ENCODE measurements at places on chromosomes 3 and 15. TPM values are rescaled to one million over a fixed set of nuclear protein-coding genes. Genes with fewer than 3 reads are reported as not detected.
A peak's percentile ranks its signal among the peaks of the same experiment; 100 is the strongest.

DNA sequence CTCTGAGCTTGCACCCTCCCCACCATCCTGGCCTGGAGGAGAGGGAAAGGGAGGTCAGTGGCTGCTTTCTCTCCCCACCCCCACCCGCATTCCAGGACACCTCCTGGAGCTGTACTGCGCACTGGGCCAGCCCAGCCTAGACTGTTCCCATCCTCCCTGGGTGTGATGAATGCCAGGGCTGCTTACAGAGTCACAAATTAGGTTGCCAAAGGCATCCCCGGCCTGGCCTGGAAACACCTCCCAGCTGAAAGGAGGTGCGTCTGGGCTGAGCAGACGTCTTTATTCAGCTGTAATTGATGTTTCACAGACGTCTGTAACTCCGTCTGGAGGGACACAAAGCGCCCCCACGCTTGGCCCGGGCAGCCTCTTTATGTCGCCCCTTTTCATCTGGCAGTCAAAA, 47.6 kb downstream of the RHCG start:
- no peak overlapping the region for H3K27ac ChIP-seq
- peaks cover 64% of the 10 kb centered on the region for H3K27me3 ChIP-seq
- DNase-seq: no peak
- no peak overlapping the region for H3K4me3 ChIP-seq
- H3K36me3 ChIP-seq: no peaks in the 10 kb centered on the region
- no peaks in the 10 kb centered on the region for H3K4me1 ChIP-seq

DNA sequence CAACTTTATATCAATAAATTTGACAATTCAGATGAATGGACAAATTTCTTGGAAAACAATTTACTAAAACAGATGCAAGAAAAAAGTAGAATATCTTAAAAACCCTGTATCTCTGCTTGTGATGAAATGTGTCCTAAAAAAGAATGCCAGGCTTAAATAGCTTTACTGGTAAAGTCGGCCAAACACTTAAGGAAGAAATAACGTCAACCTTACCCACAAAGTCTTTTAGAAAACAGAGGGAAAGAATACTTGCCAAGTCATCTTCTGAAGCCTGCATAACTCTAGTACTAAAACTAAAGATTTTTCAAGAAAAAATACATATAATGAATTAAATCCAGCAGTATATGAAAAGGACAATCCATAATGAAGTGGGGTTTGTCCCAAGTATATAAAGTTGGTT, 111.1 kb downstream of the RASA2 start:
- no peak overlapping the region for H3K4me3 ChIP-seq
- H3K36me3 ChIP-seq: peaks cover 15% of the 10 kb centered on the region
- no peak for DNase-seq
- H3K4me1 ChIP-seq: no peaks in the 10 kb centered on the region
- H3K27ac ChIP-seq: no peak overlapping the region
- no peaks in the 10 kb centered on the region for H3K27me3 ChIP-seq

DNA sequence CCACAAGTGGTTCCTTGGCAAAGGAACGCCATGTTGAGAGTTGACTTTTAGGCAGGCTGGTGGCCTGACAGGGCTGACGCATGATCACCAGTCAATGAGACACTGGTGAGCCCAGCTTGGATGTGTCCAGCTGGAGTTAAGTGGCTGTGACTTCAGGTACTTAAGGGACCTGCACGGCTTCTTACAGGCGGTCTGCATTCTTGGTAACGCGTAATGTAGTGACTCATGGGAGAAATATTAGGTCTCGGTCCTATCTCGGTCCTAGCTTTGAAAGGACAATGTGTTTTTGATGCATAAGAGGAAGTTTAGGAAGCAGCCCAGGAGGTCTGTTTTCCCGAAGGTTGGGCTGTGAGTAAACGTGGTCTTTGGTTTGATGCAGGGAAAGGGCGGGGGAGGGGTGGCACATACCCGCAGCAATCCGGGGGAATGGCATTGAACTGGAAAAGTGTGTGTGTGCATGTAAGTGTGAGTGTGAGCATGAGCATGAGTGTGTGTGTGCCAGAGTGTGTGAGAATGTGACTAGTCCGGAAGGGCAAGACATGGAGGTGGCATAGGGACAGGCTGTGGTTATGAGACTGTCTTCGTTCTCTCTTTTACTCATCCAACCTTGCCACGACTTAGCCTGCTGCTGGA, 55.3 kb downstream of the FAM43A start:
- H3K36me3 ChIP-seq: no peaks in the 10 kb centered on the region
- H3K27me3 ChIP-seq: peaks cover 46% of the 10 kb centered on the region
- H3K27ac ChIP-seq: no peak overlapping the region
- peak; percentile 41 for DNase-seq
- peaks cover 2% of the 10 kb centered on the region for H3K4me1 ChIP-seq

- no peaks in the 10 kb centered on the region for H3K27me3 ChIP-seq
- no peaks in the 10 kb centered on the region for H3K36me3 ChIP-seq
- H3K4me3 ChIP-seq: no peak overlapping the region
- peak; percentile 41 for DNase-seq
- no peak overlapping the region for H3K27ac ChIP-seq
These were observed 94.7 kb upstream of the RNF7 start for GRCh38 chr3:141643391-141643790.

DNA sequence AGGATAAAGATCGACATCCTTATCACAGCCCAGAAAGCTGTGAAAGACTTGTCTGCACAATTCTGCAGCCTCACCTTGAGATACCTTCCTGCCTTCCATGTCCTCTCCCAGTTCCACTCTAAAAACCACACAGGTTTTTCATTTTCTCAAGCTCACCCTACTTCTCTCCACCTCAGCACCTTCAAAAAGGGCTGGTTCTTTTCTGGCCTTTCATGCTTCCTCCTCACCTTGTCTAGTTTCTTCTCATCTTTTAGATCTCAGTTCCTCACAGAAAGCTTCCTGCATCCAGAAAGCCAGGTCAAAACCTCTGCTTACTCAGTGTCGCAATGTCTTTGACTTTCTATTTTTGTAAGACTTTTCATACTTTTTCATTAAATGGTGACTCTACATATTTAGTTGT, 140.2 kb upstream of the STT3B start:
- no peak overlapping the region for H3K4me3 ChIP-seq
- H3K36me3 ChIP-seq: no peaks in the 10 kb centered on the region
- H3K4me1 ChIP-seq: no peaks in the 10 kb centered on the region
- H3K27me3 ChIP-seq: no peaks in the 10 kb centered on the region
- H3K27ac ChIP-seq: no peak overlapping the region

GRCh38 chr3:122356402-122356801, 26.6 kb downstream of the MIX23 start:
- no peaks in the 10 kb centered on the region for H3K27me3 ChIP-seq
- H3K36me3 ChIP-seq: peaks cover 4% of the 10 kb centered on the region
- no peak overlapping the region for H3K4me3 ChIP-seq
- H3K27ac ChIP-seq: no peak overlapping the region
- no peaks in the 10 kb centered on the region for H3K4me1 ChIP-seq

The MB21D2 gene
- total RNA-seq: 46.4 TPM

GRCh38 chr3:130786306-130786705, 39.7 kb upstream of the PIK3R4 start:
- no peaks in the 10 kb centered on the region for H3K4me1 ChIP-seq
- no peak overlapping the region for H3K27ac ChIP-seq
- H3K27me3 ChIP-seq: no peaks in the 10 kb centered on the region
- no peak overlapping the region for H3K4me3 ChIP-seq
- no peaks in the 10 kb centered on the region for H3K36me3 ChIP-seq

- H3K36me3 ChIP-seq: no peaks in the 10 kb centered on the region
- H3K4me1 ChIP-seq: peaks cover 5% of the 10 kb centered on the region
- no peak overlapping the region for H3K4me3 ChIP-seq
- peaks cover 26% of the 10 kb centered on the region for H3K27me3 ChIP-seq
These were observed 47.1 kb downstream of the DAPK2 start for GRCh38 chr15:63999177-63999576.

DNA sequence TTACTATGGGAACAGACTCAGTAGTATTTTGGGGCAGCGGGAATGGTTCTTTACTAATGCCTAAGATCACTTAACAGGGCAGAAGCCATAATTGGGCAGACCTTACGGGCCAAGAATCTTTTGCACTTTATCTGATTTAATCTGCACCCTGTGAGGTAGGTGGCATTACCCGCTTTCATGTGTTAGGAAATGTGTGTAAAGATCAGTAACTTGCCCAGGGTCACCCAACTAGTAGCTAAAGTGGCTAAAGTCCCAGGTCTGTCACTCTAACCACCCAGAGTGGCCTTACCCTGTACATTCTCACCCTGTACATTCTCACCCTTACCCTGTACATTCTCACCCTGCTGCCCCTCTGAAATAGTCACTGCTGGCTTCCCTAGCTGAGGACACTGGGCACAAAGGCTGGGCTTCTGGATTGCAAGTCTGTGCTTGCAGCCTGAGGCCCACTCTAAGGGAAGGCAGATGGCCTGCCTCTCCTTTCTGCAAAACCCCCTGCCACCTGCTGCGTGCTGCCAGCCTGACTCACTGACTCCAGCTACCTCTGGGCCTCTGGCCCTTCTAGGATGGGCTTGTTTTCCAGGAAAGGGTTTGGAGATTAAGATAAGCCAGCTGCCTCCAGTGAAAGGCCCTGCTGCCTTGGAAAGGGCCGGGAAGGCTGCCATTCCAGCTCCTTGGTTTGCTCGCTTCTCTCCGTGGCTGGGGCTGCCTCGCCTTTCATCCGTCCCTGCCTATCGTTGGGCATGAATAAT, 37.5 kb upstream of the MYZAP start:
- H3K27ac ChIP-seq: no peak overlapping the region
- H3K27me3 ChIP-seq: peaks cover 5% of the 10 kb centered on the region
- no peak for DNase-seq

DNA sequence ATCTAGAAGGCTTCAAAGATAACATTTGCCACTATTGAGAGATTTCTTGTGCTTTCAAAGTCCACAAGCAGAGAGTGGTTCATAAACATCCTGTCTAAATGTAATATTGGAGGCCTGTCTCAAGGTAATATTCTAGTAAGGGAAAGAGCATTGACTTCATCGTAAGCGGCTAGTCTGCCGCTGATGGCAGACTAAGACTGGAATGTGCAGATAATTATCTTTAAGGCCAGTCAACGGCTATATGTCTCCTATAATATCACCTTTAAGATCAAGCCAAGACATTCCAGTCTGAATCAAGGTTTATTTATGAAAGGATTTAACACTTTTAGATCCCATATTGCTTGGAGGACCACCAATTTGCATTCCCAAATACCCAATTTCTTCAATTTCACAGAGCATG, 424.2 kb upstream of the WNT5A start:
- H3K36me3 ChIP-seq: no peaks in the 10 kb centered on the region
- no peak for DNase-seq
- H3K4me1 ChIP-seq: no peaks in the 10 kb centered on the region
- H3K27ac ChIP-seq: no peak overlapping the region

DNA sequence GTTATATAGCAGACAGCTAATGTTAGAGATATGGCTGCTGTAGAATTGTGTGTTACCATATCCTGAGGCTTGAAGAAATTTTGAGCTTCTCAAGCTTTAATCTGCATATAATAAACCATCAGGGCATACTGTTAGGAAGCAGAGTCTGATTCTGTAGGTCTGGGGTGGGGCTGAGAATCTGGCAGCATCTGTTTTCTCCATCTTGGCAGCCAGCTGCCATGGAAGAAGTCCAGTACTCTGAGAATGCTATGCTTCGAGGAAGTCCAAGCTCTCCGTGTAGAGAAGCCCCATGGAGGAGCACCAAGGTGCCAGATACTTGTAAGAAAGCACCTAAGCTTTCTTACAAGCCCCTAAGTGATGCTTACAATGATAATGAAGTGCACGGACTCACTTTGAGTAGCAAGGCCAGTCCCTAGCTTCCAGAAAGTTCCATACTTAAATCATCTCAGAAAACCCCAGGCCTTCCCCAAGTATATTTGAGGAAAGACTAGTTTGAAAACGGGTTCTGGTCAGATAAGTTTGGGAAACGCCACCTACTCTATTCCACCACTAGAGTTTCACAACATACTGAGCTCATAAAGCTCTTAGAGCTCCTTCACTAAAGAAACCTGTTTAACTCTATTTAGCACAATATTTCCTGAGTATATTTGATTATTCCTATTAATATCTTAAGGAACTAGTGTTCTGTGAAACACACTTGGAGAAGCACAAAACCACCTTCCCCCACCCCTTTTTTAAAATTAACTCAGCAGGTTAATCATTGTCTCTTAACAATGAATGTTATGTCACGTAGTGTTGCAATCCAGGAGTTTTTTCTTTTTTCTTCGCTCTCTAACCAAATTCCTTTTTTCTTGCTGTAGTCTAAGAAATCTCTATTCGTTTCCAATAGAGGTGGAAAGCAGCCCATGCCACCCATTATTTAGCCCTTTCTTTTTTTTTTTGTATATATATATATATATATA, 59.9 kb upstream of the RASGRP1 start:
- H3K4me3 ChIP-seq: no peak overlapping the region
- no peak overlapping the region for H3K27ac ChIP-seq
- peaks cover 55% of the 10 kb centered on the region for H3K27me3 ChIP-seq
- H3K4me1 ChIP-seq: no peaks in the 10 kb centered on the region

The TTLL13 gene
- not detected for total RNA-seq

Data from IMR-90 (cell line).